ENCODE measurements at places on chromosomes 2 and 18.

- DNase-seq = no peak
Measured at GRCh38 chr18:13452871-13453680, 234.5 kb downstream of the LDLRAD4 start.

- no peak for DNase-seq
Measured at GRCh38 chr2:41877114-41877678, 170.6 kb upstream of the PKDCC start.

GRCh38 chr2:67083951-67084350 lies 313.2 kb upstream of the ETAA1 start:
- DNase-seq = no peak

GRCh38 chr2:68487773-68488355 lies 20.5 kb downstream of the APLF start:
- DNase-seq = no peak

DNA sequence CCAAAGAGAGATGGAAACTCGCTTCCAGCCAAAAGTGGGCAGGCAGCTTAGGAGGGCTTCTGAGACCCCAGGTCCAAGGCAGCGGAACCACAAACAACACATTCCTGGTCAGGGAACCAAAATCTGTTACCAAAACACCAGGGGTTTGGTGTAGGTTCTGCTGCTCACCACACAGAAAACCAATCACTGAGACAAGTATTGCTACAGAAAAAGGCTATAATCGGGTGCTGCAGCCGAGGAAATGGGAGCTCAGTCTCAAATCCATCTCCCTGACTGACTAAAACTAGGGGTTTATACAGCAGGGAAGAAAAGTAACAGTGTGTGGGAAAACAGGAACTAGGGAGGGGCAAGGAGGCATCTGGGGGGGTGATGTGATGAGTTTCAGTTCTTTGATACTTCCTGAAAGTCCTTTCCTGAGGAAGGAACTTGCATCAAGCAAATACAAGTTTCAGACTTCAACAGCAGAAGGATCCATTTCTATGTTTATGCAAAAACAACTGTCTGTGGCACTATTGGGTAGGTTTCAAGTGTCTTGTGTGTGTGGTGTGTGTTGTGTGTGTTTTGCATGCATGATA lies 108.0 kb downstream of the FAM168B start:
- no peak for DNase-seq

- DNase-seq = no peak
Measured at GRCh38 chr2:111054791-111055691, 65.7 kb upstream of the BCL2L11 start.

- no peak for DNase-seq
Measured at GRCh38 chr18:48030616-48031480, 100.4 kb upstream of the SMAD2 start.

DNA sequence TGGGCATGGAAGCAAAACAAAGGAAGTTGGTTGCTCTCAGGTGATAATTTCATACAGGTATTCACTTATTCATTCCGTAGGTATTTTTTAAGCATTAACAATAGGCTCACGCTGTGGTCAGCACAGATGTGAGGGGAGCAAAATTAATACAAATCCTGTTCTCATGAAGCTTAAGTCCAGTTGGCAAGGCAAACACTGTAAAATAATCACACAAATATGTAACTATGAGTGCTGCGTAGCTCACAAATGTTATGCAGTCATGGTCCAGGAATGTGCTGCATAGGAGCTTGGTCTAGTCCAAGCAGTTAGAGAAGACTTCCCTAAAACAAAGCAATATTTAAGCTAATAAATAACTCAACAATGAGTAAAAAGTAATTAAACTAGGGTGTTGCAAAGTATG lies 23.9 kb downstream of the SP5 start:
- no peak for DNase-seq

DNA sequence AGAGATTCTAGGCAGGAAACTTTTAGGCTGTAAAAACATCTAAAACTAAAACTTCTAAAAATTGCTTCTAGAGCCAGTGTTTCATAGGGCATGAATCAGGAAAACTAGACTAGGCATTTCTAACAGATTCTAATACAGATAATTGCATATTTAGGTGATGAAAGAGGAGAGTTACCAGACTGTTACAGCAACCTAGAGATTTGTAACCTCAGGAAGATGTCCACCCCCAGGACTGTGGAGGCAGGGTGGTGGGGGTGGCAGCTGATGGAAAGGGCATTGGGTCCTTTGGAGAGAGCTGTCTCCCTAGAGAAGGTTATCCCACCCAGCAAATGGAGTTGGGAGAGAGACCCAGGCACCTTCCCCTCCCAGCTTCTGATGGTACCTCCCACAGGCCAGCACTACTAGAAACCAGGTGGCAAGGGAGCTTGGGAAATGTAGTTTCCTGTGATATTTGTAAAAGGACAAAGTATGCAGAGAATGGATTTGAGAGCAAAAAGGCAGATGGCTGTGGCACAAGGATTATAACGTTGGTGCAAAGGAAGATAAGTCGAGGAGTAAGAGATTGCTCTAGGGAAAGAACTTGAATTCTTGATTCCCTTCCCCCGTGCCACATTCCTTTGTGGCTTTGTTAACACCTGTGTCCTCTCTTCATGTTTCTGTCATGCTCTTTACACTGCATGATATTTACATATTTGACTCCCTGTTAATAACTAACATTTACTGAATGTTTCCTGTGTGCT lies 75.6 kb upstream of the MGAT5 start:
- DNase-seq = no peak

GRCh38 chr2:191411472-191411871 lies 166.3 kb downstream of the MYO1B start:
- DNase-seq = no peak

GRCh38 chr2:121019071-121019470 lies 265.9 kb downstream of the TFCP2L1 start:
- DNase-seq = no peak

- no peak for DNase-seq
Measured at GRCh38 chr2:237892478-237892877, 33.1 kb downstream of the RAMP1 start.

DNA sequence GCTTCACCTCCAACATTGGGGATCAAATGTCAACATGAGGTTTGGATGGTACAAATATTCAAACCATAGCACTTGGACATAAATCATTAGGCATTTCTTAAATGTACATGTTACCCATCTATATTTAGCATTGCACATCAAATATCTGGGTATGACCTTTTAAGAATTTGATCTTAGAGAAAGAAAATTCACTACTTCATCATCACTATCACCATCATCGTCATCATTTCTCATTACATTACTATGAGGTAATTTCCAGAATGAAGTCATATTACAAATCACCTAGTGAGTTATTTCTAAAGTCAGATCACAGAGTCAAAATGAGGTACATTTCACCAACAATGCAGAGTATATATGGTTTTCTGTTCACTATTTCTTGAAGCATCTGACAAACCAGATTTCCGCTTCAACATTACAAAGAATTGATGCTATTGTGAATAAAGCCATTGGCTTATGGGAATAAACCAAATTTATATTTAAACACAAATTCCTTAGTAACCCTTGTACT lies 356.4 kb upstream of the GYPC start:
- no peak for DNase-seq

DNA sequence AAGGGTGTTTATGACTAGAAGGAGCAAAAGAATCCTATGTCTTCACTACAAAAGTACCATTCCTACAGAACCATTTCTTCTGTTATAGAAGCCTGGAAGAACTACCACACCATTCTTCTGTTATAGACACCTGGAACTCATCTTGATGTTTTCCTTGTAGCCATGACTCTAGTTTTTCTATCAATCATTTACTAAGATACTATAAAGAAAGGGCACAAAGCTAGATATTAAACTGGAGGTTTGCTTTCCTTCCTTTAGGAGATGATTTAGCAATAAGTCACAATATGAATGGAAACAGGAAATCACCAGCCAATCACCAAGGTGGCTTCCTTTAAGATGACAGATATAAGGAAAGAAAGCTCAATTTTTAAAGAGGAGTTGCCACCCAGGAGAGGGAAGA lies 100.3 kb upstream of the NEUROD1 start:
- DNase-seq = no peak

GRCh38 chr18:77115192-77115953 lies 17.2 kb downstream of the MBP start:
- DNase-seq = no peak

- no peak for DNase-seq
Measured at GRCh38 chr2:18788592-18788991, 199.2 kb upstream of the NT5C1B start.

All from stimulated activated CD4-positive, alpha-beta T cell treated with anti-CD3 and anti-CD28 coated beads, Interleukin-1b, Interleukin-23, amount 100 ng/mL, for 1 hour (primary cell).